Caudate nucleus (tissue), 63 donors: ENCODE measurements at places on chromosomes 16 and 17.

- DNase-seq, result no peak
Observed at GRCh38 chr17:65455972-65456343, 105.5 kb downstream of the AXIN2 start.

DNA sequence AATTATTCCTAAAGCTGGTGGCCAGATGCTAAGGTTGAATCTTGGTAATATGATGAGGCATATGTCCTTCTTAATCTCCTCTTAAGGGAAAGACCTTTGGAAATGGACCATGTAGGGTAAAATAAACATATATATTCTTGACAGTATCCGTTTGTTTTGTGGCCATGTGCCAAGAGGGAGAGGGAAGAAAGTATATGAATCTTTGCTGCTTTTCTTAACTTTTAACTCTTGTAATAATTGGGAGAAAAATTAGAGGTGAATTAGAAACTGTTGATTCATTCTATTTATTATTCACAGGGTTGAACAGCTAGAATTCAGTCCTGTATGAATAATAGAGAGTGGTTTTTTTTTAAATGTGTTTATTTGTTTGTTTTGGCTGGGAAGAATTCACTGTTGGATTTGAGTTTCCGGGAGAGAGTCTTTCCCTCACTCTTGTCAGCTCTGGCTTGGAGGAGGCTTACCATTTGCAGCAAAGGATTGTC lies 31.6 kb downstream of the AATF start:
- DNase-seq, result no peak

- no peak for DNase-seq
Observed at GRCh38 chr17:35169835-35170363, 22.3 kb downstream of the UNC45B start.

DNA sequence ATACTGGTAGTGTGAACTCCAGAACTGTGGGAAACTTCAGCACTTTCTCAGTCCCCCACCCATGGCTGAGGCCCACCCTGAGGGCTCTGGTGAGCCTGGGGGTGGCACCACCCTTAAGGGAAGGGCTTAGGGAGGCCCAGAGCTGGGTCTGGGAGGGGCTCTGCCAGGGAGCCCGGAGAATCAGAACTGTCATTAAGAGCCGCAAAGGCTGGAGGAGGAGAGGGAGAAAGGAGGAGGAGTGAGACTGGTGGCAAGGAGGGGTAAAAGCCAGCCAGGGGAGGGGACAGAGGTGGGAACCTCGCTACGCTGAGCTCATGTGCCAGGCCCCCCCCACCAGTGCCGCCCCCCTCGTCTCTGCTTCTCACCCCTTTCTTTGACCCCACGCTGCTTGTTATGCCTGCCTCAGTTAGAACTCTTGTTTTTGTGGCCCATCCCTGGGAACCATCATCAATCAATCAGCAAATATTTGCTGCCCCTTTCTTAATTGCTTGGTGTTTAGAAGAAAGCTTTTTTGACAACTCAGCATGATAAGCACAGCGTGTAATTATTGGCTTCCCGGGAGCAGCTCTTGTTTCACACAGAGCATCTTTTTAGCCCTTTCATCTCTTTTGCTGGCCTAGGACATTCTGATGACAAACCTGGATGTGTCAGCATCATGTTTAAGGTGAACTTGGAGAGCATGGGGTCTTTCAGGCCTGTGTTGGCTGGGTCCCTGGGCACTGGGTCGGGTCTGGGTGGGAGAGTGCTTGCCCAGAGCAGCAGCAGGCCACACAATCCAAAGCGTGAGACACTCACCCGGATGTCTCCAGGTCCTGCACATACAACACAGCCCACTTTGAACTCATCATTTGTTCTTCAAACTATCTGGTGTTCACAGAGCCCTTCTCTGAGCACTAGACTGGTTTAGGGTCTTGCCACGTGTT lies 77.7 kb downstream of the NETO2 start:
- no peak for DNase-seq

GRCh38 chr16:49250689-49251088 lies 30.9 kb downstream of the CBLN1 start:
- no peak for DNase-seq

DNA sequence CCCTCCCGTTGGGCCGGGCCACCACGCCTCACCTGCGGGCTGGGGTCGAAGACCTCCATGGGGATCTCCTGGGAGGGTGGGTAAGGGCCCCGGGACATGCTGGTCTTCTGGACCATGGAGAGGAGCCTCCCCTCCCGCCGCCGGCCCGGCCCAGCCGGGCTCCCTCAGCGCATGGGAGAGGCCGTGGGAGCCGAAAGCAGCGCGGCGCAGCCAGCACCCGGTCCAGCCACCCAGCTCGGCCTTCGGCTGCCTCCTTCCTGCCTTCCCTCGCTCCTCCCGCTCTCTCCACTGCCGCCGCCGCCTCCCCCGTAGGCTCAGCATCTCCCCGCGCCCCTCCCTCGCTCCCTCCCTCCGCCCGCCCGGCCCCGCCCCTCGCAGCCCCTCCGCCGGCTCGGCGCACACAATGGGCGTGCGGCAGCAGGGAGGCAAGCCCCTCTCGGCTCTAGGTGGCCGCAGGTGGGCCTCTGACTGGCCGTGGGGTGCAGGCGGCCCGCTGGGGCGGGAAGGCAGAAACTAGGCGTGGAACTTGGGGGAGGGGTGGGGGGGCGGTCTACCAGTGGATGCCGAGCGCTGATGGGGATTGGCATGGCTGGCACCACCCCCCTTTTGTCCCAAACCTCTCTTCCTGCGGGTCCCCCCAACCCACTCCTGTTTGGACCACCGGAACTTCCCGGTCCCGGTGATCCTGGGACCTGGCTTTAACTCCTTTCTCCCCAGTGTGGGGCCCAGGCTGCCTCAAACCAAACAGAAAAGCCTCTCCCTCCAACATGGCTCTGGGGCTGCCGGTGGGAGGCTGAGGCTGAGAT lies at the start of gene CACNB1:
Gene CACNB1 (minus strand): TSS at position 290 of the 806 bp plus-strand sequence. CDS start 174 bp downstream, at position 116.
- peak; percentile 58 for DNase-seq

DNA sequence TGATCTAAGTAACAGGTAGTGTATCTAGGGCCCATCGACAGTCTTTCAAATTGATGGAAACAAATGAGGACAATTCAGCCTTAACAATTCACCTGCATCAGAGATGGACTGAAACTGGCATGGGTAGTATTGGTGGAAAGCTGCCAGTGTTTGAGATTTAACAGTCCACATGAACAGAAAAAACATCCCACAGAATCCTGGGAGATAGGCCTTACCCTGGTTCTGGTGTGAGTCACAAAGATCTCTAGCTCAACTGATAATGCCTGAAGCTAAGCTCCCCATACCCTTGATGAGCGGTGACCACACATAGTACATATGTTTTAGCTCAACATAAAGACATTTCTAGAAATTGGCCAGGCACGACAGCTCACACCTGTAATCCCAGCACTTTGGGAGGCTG lies 21.9 kb downstream of the CRK start:
- DNase-seq, result no peak

DNA sequence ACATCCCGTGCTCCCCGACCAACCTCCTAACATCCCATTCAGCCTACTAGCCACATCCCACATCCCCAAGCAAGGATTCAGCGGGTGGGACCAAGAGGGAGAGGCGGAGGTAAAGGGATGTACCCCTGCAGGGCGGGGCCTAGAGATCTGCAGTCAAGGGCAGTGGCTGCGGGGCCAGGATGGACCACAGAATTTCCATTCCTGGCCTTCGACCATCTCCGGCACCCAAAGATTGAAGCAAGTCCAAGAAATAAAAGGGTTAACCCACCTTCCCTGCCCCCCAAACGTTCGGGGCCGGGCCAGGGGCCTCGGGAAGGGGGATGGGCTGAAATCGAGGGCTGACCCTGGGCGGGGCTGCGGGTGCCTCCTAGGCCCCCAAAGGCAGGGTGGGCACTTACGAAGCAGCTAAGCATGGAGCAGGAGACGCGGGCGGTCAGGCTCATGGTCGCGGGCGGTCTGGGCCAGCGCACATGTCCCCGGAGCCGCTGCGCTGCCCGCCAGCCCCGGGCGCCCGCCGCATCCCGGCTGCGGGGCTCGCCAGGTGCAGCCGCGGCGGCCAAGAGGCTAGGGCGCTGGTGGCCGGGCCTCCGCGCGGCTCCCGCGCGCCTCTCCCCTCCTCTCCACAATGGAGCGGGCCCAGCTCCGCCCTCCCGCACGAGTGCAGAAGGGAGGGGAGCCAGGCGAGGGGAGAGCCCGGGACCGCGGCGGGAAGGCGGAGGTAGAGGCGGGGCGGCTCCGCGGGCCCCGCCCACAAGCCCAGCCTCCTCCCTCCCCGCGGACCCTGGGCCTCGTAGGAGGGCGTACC lies at the start of gene MTMR4:
Gene MTMR4 (minus strand): TSS at position 674 of the 805 bp plus-strand sequence. CDS start 231 bp downstream, at position 443.
- peak; percentile 76 for DNase-seq

DNA sequence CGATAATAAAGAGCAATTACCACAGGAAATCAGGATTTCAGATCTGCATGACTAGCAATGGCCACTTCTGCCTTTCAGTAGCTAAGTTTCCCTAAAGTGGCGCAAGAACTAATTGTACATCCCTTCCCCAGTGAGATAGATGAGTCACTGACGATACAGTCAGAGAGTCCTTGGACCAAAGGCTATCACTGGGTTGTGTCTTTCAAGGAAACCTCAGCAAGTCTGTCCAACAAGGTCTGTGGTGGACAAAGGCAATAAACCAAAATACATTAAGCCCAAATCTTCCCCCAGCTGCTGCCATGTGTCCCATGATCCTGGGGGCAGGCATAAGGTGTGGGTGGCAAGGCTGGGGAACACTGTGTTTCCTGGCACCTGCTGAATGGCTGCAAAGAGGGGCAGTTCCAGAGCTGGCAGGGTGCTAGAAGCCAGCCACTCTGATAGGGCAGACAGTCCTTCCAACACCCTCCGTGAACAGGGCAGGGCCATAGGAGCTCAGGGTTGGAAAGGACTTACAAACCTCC lies 20.5 kb upstream of the MTMR4 start:
- no peak for DNase-seq

DNA sequence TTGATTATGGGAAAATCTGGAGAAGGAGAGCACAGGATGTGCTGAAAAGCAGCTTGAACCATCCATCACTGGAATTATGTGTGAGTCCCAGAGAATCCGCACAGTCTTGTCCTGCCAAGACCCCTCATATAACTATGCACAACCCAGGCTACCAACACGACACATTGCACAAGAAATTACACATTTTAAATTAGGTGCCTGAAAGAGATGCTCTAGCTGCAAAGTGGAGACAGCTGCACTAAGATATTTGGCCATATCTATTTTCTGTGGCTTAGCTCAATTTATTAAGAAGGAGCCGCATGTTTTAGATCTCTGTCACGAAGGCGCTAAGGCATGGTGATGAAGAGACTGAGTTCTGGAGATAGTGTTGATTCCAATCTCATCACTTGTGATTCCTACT lies 1308.4 kb downstream of the CDH8 start:
- DNase-seq, result no peak

DNA sequence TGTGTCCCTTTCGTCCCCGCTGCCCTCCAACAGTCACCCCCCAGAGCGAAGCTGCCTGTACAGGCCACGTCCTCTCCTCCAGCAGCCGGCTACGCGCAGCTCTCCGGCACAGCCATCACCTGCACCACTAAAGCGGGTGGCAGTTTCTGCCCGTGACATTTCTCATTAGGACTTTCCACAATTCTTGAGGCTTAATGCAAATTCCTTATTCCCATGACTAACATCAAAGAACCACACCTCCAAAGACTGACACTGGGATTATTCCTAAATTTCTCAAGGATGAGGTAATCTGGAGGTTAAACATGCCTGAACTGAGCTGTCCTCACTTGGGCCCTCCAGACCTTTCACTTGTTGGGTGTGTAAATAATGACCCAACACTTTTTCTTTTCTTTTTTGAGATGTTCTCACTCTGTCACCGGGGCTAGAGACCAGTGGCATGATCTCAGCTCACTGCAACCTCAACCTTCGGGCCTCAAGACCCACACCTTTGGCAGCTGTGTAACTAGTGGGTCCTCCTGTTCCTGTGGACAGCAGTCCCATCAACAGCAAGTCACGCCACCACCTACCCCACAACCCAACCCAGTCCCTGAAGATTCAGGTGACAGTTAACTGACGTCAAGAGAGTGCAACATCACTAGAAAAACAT lies 11.7 kb downstream of the ANKRD11 start:
- no peak for DNase-seq

GRCh38 chr17:50684288-50684611 lies 23.5 kb downstream of the ANKRD40 start:
- no peak for DNase-seq

DNA sequence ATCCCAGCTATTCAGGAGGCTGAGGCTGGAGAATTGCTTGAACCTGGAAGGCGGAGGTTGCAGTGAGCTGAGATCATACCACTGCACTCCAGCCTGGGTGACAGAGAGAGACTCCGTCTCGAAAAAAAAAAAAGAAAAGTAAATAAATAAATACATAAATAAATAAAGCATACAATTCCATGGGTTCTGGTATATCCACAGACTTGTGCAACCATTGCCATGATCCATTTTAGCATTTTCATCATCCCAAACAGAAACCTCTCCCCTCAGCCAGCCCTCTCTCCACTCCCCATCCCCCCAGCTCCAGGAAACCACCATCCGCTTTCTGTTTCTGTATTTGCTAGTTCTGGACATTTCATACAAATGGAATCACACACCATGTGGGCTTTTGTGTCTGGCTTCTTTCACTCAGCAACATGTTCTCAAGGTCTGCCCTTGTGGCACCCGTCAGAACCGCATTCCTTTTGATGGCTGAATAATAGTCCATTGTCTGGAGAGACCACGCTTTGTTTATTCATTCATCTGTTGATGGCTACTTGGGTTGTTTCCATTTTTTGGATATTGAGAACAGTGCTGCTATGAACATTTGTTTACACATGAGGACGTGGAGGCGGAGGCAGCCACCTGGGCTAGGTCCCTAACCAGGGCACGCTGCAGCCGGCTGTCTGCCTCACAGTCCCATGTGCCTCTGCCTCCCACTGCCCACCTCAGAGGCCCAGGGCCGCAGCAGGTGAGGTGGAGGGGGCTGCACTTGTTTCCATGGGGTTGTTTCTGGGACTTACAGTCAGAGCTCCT lies 76.2 kb downstream of the NT5M start:
- peak; percentile 51 for DNase-seq

GRCh38 chr17:6153375-6153774 lies 83.2 kb downstream of the WSCD1 start:
- DNase-seq, result no peak

- DNase-seq, result no peak
Observed at GRCh38 chr17:76789235-76789788, 51.4 kb downstream of the MFSD11 start.

GRCh38 chr17:61000911-61001310 lies 323.3 kb downstream of the BCAS3 start:
- DNase-seq, result no peak
